A673 (cell line): ENCODE measurements at places on chromosomes 6 and 20. TPM values are rescaled to one million over a fixed set of nuclear protein-coding genes. Genes with fewer than 3 reads are reported as not detected.

- DNase-seq, result no peak
These were observed 5.3 kb upstream of the TTPAL start for GRCh38 chr20:44470327-44470726.

DNA sequence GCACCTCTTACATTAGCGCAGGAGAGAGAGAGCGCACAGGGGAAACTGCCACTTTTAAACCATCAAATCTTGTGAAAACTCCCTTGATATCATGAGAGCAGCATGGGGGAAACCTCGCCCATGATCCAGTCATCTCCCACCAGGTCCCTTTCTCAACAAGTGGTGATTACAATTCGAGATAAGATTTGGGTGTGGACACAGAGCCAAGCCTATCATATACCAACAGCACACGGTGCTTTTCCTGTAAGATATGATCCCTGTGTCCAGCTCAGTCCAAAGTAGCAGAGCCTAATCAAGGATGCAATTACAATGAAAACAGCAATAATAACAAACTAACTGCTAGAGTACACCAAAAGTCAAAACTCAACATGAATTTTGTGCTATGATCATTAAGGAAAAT, 148.7 kb upstream of the TCF21 start:
- no peak for DNase-seq

DNA sequence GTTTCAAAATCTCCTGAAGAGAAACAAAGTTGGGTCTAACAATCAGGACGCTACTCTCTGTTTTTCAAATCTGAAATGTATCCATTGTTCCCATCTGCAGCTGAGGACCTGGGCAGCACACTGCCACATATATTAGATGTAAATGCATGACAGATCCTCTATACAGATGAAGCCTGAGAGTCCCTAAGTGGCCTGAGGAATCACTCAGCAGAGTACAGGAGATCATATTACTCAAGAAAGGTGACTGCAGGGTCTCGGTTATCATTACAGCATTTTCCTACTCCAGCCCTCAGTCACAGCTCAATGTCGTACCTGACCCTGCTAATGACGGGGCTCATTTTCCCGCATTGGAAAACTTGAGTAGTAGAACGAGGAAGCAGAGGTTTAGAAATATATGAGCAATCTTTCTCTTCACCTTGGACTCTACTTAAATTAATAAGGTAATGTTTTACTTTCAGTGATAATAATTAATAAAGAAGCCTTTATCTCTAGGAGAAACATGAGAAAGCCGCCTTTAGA, 256.2 kb upstream of the IRAK1BP1 start:
- DNase-seq, result no peak

GRCh38 chr6:120357447-120357846, 976.8 kb downstream of the TBC1D32 start:
- DNase-seq, result no peak

DNA sequence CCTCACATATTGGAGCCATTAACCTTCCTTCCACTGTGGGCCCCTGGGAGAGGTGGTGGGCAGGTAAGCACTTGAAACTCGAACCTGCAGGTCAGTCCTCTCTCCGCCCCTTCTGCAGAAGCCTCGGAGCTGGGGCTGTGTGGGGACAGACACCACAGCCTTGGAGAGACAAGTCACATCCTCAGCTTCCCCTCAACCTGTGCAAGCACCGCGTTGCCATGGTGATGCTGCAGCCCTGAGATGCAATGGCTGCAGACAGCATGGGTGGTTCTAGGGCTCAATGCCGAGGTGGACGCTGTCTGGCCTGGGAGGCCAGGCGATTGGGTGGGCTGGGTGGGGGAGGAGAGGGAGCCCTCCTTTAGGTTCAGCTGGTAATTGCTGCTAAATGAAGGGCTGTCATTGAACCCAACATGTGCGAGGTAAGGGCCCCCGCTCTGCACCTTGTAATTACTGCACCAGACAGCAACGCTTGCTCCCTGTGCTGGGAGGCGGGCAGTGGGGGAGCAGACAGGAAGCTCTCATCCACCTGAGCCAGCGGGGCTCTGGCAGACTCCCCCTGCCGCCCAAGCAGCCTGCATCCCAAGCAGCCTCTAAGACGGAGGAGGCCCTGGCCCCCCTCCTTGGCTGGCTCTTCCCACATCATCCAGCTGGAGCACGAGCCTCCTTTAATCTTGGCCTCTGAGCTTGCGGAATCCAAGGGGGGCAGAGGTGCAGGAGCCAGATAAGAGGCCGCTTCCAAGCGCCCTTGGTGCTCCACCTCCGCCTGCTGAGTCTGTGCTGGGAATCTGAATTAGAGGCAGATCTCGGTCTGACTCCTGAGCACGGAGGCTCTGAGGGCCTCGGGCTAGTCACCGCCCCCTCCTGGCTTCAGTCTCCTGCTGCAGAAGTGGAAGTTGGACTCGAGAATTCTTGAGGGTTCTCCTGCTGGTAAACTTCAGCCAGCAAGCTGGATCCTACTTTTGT, 39.8 kb upstream of the CDH22 start:
- peak; percentile 30 for DNase-seq

DNA sequence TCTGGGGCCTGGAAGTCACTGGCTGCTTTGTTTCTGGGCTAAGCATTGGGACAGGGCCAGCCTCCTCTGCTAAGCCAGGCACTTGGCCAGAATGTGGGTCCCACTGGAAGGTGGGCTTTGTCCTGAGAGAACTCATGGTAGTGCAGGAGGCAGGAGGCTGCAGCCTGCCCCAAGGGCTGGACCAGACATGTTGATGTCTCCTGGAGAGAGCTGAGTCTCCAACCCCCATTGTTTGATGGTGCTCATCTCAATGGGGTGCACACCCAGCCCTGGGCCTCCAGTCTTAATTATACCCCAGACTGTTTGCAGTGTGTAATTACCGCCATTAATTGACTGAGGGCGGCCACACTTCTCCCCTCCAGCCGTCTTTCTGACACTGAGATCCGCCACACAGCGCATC, 220.5 kb upstream of the PMEPA1 start:
- no peak for DNase-seq

DNA sequence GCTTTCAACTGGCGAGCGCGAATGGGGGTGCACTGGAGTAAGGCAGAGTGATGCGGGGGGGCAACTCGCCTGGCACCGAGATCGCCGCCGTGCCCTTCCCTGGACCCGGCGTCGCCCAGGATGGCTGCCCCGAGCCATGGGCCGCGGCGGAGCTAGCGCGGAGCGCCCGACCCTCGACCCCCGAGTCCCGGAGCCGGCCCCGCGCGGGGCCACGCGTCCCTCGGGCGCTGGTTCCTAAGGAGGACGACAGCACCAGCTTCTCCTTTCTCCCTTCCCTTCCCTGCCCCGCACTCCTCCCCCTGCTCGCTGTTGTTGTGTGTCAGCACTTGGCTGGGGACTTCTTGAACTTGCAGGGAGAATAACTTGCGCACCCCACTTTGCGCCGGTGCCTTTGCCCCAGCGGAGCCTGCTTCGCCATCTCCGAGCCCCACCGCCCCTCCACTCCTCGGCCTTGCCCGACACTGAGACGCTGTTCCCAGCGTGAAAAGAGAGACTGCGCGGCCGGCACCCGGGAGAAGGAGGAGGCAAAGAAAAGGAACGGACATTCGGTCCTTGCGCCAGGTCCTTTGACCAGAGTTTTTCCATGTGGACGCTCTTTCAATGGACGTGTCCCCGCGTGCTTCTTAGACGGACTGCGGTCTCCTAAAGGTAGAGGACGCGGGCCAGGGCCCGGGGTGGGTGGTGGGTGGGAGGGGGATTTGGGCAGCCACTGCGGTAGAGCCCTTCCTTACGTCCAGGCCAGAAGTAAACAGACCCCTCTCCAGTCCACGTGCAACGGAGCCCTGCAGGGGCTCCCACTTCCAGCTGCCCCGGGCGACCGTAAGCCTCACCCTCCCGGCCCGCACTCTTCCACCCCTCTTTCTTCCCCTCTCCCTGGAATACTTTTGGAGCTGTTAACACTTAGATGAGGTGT, 998 bp downstream of the BMP2 start:
- no peak for DNase-seq

- no peak for DNase-seq
These were observed 23.7 kb downstream of the TGM2 start for GRCh38 chr20:38141204-38141888.

Gene GUCA1A
- total RNA-seq, result not detected in 2 replicates

Gene TRIM10
- not detected in 2 replicates for total RNA-seq

Gene RSPH4A
- 0.24 and 0.26 TPM in 2 replicates for total RNA-seq

Gene ARHGAP40
- total RNA-seq, result not detected in 2 replicates

Gene CRYBG1
- 2.9 and 3.9 TPM in 2 replicates for total RNA-seq
